Sigmoid colon (tissue), 7 donors: ENCODE measurements at places on chromosomes 1 and 21. TPM values are rescaled to one million over a fixed set of nuclear protein-coding genes. Genes with fewer than 3 reads are reported as not detected.
A peak's percentile ranks its signal among the peaks of the same experiment; 100 is the strongest.

- peaks cover 46% of the 10 kb centered on the region for H3K4me1 ChIP-seq
- no peak overlapping the region for H3K4me3 ChIP-seq
- DNase-seq, result no peak
- H3K36me3 ChIP-seq, result no peaks in the 10 kb centered on the region
- H3K27ac ChIP-seq, result no peak overlapping the region
- H3K27me3 ChIP-seq, result no peaks in the 10 kb centered on the region
Measured at GRCh38 chr1:209647156-209647555, 5.1 kb downstream of the LAMB3 start.

DNA sequence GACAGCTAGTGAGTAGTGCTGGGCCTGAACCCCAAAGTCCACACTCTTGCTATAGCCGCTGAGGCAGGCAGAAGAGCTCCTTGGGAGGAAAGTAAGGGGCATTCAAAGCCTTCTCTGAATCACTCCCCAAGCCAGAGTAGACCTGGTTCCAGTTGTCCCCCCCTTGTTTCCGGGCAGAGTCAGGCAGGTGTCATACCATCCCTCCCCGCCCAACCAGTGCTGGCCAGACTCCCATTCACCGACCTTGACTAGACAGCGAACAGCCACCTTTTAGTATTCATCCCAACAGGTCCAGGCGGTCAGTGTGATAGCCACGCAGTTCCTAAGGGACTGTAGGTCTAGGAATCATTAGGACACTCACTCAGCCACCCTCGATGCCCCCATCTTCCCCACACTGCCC, 11.8 kb downstream of the CHRNB2 start:
- H3K27ac ChIP-seq, result no peak overlapping the region
- peaks cover 16% of the 10 kb centered on the region for H3K4me1 ChIP-seq
- no peak overlapping the region for H3K4me3 ChIP-seq
- peaks cover 31% of the 10 kb centered on the region for H3K36me3 ChIP-seq
- DNase-seq, result no peak

GRCh38 chr1:175514387-175514953, 228.9 kb downstream of the TNR start:
- no peaks in the 10 kb centered on the region for H3K27me3 ChIP-seq
- no peak overlapping the region for H3K4me3 ChIP-seq
- no peak overlapping the region for H3K27ac ChIP-seq
- DNase-seq, result no peak
- H3K4me1 ChIP-seq, result no peaks in the 10 kb centered on the region

- H3K36me3 ChIP-seq, result no peaks in the 10 kb centered on the region
- DNase-seq, result no peak
- H3K4me3 ChIP-seq, result no peak overlapping the region
Measured at GRCh38 chr1:201061049-201061448, 37.5 kb upstream of the KIF21B start.

GRCh38 chr1:11985171-11985570, 4.9 kb downstream of the MFN2 start:
- H3K27me3 ChIP-seq, result no peaks in the 10 kb centered on the region
- H3K36me3 ChIP-seq, result peaks cover 12% of the 10 kb centered on the region
- peaks cover 55% of the 10 kb centered on the region for H3K4me1 ChIP-seq
- DNase-seq, result no peak
- no peak overlapping the region for H3K4me3 ChIP-seq

GRCh38 chr1:25129380-25129779, 102.9 kb downstream of the SYF2 start:
- no peaks in the 10 kb centered on the region for H3K36me3 ChIP-seq
- no peak overlapping the region for H3K4me3 ChIP-seq
- DNase-seq, result no peak
- H3K4me1 ChIP-seq, result no peaks in the 10 kb centered on the region
- H3K27ac ChIP-seq, result no peak overlapping the region

- H3K27ac ChIP-seq, result no peak overlapping the region
- H3K27me3 ChIP-seq, result peaks cover 6% of the 10 kb centered on the region
- no peak overlapping the region for H3K4me3 ChIP-seq
Measured at GRCh38 chr1:201309416-201309815, 26.1 kb downstream of the PKP1 start.

MTR gene
- 32.7 TPM for total RNA-seq

- H3K27ac ChIP-seq, result no peak overlapping the region
- no peak overlapping the region for H3K4me3 ChIP-seq
- no peak for DNase-seq
- no peaks in the 10 kb centered on the region for H3K36me3 ChIP-seq
Measured at GRCh38 chr1:198175423-198176170, 18.8 kb downstream of the NEK7 start.

GRCh38 chr1:76395059-76395458, 320.5 kb downstream of the ST6GALNAC3 start:
- H3K27ac ChIP-seq, result no peak overlapping the region
- H3K27me3 ChIP-seq, result no peaks in the 10 kb centered on the region
- H3K4me3 ChIP-seq, result no peak overlapping the region
- H3K36me3 ChIP-seq, result no peaks in the 10 kb centered on the region

SLC9C2 gene
- not detected for total RNA-seq

DNA sequence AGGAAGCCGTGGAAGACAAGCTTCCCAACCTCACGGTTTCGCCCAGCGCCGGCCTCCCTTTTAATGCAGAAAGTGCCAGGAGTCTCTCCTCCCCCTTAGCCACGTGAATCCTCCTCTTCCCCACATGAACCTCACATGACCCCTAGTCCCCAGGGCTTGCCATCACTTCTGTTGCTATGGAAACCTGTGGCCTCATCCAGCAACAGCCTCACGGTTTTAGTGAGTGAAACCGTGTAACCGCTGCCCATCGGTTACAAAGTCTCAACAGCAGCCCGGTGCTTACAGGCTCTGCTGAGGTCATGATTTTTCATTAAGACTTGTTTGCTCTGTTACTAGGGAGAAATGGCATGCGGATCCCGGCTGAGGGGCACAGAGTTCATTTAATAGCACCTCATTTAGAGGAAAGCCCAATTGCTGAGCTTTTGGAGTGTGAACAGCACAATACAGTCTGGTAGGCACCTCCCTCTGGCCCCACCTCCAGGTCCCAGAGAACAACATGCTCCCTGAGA, 143.2 kb upstream of the BACE2 start:
- H3K4me1 ChIP-seq, result no peaks in the 10 kb centered on the region
- H3K36me3 ChIP-seq, result no peaks in the 10 kb centered on the region
- no peaks in the 10 kb centered on the region for H3K27me3 ChIP-seq
- H3K27ac ChIP-seq, result no peak overlapping the region

- H3K36me3 ChIP-seq, result no peaks in the 10 kb centered on the region
- DNase-seq, result no peak
- H3K4me3 ChIP-seq, result no peak overlapping the region
- no peaks in the 10 kb centered on the region for H3K27me3 ChIP-seq
- no peak overlapping the region for H3K27ac ChIP-seq
Measured at GRCh38 chr1:234631721-234632125, 21.7 kb upstream of the IRF2BP2 start.

GRCh38 chr1:116581323-116581885, 10.6 kb upstream of the CD58 start:
- H3K4me3 ChIP-seq, result no peak overlapping the region
- H3K27ac ChIP-seq, result no peak overlapping the region
- no peaks in the 10 kb centered on the region for H3K4me1 ChIP-seq

DNA sequence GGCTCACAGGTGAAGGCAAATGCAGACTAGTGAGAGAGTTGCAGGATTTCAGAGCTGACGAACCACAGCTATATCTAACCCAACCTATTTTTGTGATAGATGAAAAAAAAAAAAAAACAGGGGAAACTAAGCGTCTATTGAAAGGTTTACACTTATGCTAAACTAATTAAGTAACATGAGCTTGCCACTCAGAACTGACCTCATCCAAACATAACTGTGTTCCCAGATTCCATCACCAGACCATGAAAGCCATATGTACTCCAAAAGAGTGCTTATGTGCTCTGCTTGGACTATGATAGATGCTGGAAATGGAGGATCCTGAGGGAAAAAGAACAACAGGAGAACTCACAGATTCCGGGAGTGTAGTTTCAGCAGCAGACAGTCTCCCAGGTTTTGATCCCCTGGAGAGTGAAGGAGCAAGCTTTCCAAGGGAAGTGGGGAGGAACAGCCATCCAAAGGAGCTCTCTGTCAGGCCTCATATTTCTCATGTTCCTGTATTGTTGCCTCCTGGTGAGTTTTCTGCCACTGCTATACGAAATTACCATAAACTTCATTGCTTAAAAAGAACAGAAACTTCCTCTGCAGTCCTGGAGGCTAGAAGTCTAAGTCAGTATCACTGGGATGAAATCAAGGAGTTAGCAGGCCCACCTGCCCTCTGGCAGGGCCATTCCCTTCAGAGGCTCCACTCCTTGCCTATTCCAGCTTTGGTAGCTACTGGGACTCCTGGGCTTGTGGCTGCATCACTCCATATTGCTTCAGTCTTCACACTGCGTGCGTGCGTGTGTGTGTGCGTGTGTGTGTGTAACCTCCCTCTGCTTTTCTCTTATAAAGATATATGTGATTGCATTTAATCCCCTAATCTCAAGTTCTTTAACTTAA, 38.1 kb downstream of the NIBAN1 start:
- no peaks in the 10 kb centered on the region for H3K36me3 ChIP-seq
- DNase-seq, result no peak
- H3K4me1 ChIP-seq, result peaks cover 51% of the 10 kb centered on the region

GART gene
- 78.5 TPM for total RNA-seq

- no peaks in the 10 kb centered on the region for H3K4me1 ChIP-seq
- no peaks in the 10 kb centered on the region for H3K27me3 ChIP-seq
- no peak overlapping the region for H3K27ac ChIP-seq
- no peak for DNase-seq
- no peak overlapping the region for H3K4me3 ChIP-seq
Measured at GRCh38 chr1:170776252-170776651, 112.3 kb downstream of the PRRX1 start.

SIK1 gene
- 33.8 TPM for total RNA-seq

KAZN gene
- 3.5 TPM for total RNA-seq

DNA sequence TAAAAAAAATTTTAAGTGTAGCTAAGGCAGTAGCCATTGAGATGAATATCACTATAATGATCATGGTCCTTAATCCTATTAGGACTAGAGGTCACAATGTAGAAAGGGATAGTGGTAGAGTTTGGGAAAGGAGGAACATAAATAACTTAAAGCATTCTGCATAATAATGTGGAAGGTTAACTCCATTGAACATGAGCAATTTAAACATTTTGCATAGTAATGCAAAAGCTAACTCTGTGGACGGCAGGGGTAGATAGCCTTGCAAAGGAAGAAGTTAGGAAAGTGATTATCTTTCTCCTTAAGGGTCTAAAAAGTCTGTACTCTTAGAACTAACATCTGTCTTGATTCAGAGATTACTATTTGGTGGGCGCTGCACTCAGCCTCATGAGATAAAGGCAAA, 39.0 kb upstream of the DENND1B start:
- no peak for DNase-seq
- no peak overlapping the region for H3K27ac ChIP-seq
- no peak overlapping the region for H3K4me3 ChIP-seq
- no peaks in the 10 kb centered on the region for H3K27me3 ChIP-seq

DNA sequence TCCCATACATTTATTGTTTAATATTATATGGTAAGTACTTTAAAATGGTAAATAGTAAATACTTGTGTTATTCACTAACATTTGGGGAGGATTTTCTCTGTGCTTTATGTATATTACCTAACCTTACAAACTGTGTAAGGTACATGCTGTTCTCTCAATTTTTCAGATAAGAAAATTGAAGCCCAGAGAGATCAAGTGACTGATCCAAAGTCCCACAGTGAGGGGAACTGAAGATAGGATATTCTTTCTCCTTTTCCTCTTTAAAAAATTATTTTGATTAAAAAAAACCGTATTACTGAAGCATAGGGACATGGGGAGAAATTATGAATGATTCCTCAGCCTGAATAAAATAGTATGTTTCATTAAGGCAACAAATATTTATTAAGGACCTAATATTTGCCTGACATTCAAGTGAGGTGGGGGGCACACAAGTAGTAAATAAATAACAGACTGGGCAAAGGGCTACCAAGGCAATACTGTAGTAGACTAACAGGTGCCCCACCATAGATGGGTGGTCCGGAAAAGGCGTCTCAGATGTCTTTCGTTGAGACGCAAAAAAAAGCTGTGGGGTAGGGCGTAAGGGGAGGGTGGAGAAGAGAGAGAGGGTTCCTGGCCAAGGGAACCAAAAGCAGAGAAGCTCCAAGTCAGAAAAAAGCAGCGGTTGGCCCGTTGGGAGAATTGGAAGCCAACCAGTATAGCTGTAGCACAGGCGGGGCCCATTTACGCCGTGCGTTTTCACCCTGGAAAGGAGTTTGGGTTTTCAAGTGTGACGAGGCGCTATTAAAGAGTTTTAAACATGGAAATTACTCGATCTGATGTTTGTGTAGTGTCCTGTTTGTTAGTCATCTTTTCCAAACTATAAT, 944 bp upstream of the AGO3 start:
- H3K4me3 ChIP-seq, result peak overlapping the region; percentile 92
- no peaks in the 10 kb centered on the region for H3K36me3 ChIP-seq
- H3K27me3 ChIP-seq, result no peaks in the 10 kb centered on the region
- H3K4me1 ChIP-seq, result peaks cover 20% of the 10 kb centered on the region
- peak overlapping the region; percentile 100 for H3K27ac ChIP-seq

- no peak for DNase-seq
- no peak overlapping the region for H3K27ac ChIP-seq
- H3K4me1 ChIP-seq, result no peaks in the 10 kb centered on the region
- no peaks in the 10 kb centered on the region for H3K36me3 ChIP-seq
- H3K27me3 ChIP-seq, result no peaks in the 10 kb centered on the region
Measured at GRCh38 chr1:186289943-186290545, 85.0 kb downstream of the TPR start.

DNA sequence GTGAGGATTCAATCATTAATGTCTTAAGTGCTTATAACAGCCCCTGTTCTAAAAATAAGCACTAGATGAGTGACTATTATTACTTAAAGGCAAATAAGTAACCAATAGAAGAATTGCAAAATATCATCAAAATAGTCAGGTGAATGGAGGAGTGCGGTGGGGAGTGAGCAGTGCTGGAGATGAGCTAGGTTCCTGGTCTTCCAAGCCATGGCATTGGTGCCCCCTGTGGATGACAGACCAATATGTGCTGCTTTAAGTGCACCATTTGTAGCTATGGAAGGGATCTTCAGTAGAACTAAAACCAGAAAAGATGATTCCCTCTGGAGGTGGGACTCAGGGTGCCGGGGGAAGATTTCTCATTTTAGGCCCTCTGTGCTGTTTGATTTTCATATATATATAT, 46.1 kb upstream of the SLC30A1 start:
- no peak overlapping the region for H3K4me3 ChIP-seq
- no peak overlapping the region for H3K27ac ChIP-seq
- H3K36me3 ChIP-seq, result no peaks in the 10 kb centered on the region
- H3K27me3 ChIP-seq, result no peaks in the 10 kb centered on the region
- peak; percentile 65 for DNase-seq

GRCh38 chr1:91335603-91336002, 69.0 kb downstream of the HFM1 start:
- no peak overlapping the region for H3K4me3 ChIP-seq
- H3K27me3 ChIP-seq, result no peaks in the 10 kb centered on the region
- no peaks in the 10 kb centered on the region for H3K4me1 ChIP-seq
- H3K27ac ChIP-seq, result no peak overlapping the region
- DNase-seq, result no peak
